WTC11 (cell line): ENCODE measurements at places on chromosomes 3 and 15.
A peak's percentile ranks its signal among the peaks of the same experiment; 100 is the strongest.

DNA sequence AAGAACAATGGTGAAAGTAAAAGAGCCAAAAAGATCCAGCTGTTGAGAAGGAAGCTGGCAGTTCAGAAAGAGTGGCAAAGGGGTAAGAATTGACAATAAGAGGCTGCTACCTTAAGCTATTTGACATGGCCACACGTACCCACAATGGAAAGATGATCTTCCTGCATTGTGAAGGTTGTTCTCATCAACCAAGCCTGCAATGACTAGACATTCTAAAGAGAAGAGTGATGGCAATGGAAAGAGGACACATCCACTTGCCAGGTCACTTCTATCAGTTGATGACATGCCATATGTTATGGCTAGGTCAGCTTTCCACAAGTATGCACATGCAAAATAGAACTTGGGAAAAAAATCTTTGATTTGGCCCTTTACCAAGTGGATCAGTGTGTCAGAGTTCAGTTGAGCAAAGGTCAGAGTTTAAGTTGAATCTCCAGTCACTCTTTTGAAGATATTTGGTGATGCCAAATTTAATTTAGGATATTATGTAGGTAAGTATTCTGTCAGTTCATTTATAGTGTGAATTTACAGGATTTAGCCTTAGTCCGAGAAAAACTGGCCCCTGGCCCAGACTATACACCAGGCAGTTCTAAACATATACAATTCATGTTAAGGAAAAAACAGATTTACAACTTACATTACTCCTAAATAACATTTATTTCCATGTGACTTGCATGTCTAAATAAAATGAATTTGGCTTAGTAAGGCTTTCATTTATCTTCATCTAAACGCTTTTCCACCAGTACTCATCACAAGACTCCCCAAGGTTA is 104.9 kb upstream of the FLNB start:
- DNase-seq: no peak

DNA sequence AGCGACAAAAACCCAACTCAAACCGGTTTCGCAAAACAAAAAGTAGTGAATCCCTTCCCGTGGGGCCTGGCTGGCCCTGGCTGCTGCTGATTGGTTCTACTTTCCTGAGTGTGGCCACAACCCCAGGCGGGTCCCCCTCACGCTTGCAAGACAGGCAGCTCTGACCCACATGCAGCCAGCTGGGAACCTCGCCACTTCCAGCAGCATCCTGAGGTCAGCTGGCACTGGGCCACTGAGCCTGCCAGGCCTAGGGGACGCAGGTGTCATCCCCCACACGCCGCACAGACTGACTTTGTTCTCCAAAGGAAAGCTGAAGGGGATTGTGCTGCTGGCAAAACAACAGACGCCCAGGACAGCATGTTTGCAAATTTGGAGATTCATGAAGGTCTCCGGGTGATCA is 111.1 kb downstream of the TPRA1 start:
- peak; percentile 38 for DNase-seq

- DNase-seq: no peak
Observed at GRCh38 chr3:155553780-155554179, 191.1 kb downstream of the PLCH1 start.

DNA sequence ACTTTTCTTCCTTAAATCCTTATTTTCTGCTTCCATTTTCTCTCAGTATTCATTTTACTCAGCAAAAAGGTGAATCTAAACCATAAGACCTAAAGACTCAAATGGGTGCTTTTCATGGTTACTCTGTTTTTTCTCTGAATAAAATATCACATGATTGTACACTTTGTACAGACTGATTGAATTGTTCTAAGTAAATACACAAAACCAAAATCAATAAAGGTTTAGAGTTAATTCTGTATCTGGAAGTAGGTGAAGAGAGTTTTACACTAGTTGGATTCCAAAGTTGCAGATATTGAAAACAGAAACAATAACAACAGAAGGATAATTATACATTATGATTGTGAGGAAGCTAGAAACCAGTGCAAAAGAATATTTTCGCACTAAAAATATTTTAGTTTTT is 546.2 kb downstream of the TUSC7 start:
- no peak for DNase-seq

GRCh38 chr15:74441248-74441941 is 7.6 kb upstream of the SEMA7A start:
- no peak for DNase-seq

DNA sequence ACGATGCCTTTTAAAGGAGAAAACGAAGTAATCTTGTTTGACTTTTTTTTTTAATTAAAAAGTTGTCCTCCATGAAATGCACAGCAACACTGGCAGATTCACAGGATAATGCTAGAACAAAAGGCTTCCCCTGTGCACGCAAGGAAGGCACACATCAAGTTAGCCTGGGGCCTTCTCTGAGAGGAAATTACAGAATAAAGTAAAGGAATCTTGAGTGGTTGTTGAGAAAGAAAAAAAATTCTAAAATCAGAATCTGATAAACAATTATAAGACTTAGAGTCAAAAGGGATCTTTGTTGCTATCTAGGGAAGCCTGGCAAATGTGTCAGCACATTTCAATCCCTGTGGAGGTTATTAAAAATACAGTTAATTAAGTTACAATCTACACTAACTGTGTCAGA is 946.0 kb downstream of the IGSF11 start:
- no peak for DNase-seq

- DNase-seq: no peak
Observed at GRCh38 chr3:17942856-17943255, 200.4 kb upstream of the TBC1D5 start.

- no peak for DNase-seq
Observed at GRCh38 chr3:110933821-110934426, 137.7 kb upstream of the NECTIN3 start.

- DNase-seq: no peak
Observed at GRCh38 chr3:147554332-147554731, 145.2 kb downstream of the ZIC1 start.

- DNase-seq: peak; percentile 76
Observed at GRCh38 chr15:51750792-51751696, at the start of gene TMOD2. Gene TMOD2 (plus strand): TSS chr15:51751597. CDS start chr15:51766442, 14,845 bp downstream.

DNA sequence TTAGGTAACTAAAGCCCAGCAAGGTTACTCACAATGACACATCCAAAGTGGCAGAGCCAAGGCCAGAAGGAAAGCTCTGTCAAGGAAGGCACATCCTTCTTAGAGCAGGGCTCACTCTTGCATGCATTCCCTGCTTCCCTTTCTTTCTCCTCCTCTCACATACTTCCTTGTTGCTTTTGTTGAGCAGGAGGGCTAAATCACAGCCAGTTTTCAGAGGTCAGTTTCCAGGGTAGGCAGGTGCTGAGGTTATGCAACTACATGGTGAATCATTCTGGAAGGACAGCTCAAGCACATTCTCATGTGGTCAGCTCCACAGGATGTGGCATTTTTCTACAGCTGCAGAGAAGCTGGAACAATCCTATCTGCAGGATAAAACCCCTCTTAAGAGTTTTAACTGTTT is 275.6 kb downstream of the ZNF621 start:
- DNase-seq: no peak

DNA sequence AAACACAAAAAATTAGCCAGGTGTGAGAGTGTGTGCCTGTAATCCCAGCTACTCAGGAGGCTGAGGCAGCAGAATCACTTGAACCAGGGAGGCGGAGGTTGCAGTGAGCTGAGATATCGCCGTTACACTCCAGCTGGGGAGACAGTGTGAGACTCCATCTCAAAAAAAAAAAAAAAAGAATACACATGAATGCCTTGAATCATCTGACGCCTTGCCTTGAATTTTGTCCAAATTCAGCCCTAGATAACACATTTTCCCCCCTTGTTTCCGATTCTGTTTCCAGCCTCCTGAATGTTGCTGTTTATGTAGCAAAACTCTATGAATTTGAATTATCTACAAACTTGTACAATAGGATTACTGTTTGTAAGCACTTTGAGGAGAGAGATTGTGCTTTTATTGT is 98.7 kb upstream of the ARL6 start:
- no peak for DNase-seq

DNA sequence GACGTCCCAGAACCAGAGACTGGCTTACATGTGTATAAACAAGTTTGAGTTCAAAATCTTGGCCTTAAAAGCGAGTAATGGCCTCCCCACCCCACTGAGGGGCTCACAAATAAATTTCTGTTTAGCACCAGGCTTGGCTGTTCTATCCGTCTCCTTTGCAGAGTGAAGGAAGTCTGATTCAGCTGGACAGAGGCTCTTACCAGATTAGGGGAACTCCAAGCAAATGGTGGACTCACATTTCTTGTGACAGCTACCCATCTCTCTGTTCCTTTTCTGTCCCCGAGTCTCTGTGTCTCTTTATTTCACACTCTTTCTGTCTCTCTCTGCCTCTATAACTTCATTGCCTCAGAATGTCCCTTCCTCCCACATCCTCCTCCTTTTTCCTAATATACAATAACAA is 62.7 kb downstream of the DGKG start:
- DNase-seq: no peak

GRCh38 chr3:40969756-40970466 is 229.4 kb upstream of the CTNNB1 start:
- no peak for DNase-seq

- no peak for DNase-seq
Observed at GRCh38 chr15:59148153-59148833, 43.3 kb downstream of the CCNB2 start.

- DNase-seq: no peak
Observed at GRCh38 chr15:101543431-101543830, 53.9 kb upstream of the PCSK6 start.

DNA sequence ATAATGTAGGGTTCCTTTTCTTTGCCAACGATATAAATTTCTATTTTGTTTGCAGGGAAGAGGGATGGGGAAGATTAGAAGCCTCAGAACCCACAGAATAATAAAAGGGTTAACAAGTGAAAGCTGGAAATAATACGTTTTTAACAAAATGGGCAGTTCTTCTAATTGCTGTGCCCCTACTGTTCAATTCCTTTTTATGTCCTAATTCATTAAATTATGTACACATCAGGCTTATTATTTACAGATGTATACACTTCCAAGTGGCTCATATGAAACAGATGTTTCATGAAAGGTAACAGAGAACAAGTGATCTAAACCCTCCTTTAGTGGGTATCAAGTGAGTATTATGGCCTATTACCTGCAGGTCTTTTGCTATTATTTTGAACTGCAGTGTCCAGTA is 16.2 kb downstream of the RARB start:
- DNase-seq: no peak

- DNase-seq: no peak
Observed at GRCh38 chr3:181752202-181752671, 40.5 kb downstream of the SOX2 start.

DNA sequence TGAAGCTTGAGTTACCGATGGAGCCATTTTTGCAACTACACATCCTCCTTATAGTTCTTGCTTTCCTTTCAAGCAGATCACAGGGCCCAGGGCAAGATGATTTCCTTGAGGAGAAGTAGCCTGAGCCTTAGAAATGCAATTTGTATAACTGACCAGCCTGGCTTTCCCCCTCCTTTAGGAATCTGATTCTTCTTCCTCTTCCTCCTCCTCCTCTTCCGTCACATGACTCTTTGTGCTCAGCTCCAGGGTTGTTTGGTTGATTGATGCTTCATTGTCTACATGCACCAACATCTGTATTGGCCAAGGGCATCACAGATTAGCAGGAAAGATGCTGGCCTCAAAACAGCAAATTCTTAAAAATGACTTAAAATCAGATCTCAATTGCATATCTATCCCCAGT is 3.3 kb downstream of the SNAPC5 start:
- DNase-seq: no peak
